ENCODE measurements at places on chromosomes 1 and 21.

DNA sequence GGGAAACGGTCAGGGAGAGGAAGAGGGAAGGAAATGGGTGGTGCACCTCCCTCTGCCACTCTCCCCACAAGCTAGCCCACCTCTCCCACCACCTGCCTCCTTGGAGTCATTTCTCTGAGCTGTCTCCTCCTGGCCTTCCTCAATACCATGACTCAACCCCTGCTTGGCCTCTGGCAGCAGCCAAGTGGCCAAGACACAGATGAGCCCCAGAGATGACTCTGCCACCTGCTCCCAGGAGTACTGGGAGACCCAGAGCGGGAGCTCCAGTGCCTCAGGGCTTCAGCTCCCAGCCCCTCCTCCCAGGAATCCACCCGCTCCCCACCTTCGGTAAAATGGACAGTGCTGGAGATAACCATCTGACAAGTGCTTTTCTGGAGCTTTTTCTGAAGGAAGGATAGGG is 2.6 kb downstream of the S100A16 start:
- no peak for DNase-seq

GRCh38 chr1:2431103-2431502 is 18.7 kb upstream of the PEX10 start:
- no peak for DNase-seq

GRCh38 chr1:176444286-176444685 is 18.7 kb upstream of the PAPPA2 start:
- no peak for DNase-seq

DNA sequence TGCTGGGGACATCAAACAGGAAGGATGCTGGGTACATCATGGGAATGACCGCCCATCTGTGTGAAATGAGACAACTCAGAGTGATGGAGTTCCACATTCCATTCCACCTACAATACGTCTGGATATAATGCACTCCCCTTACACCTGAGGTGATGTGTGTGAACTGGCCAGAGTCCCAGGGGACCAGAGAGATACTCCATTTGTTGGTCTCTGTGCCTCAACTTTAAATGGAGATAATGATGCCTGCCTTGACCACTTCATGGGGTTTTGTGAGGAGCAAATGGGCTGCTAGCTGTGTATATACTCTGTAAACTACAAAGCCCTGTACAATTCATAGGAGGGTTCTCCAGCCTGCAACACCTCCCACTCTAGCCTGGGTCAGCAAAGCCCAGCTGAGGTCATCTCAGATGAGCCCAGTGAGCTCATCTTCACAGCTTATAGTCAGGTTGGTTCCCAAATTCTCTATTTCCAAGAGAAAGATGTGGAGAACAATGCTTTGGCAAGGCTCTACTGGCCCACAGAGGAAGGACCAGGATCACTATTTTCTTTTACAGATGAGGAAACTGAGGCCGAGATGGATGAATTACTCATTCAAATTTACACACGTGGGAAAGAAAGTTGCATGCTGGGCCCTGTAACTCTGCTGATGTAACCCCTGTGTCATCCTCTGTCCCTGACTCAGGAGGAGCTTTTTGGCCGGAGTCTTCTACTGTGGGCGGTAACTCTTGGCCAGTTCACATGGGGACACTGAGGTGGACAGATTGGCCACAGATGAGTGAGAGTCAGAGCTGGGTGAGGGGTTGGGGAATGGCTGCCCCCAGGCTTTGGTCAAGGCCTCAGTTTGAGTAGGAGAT is 105.6 kb upstream of the GCLM start:
- DNase-seq: no peak

DNA sequence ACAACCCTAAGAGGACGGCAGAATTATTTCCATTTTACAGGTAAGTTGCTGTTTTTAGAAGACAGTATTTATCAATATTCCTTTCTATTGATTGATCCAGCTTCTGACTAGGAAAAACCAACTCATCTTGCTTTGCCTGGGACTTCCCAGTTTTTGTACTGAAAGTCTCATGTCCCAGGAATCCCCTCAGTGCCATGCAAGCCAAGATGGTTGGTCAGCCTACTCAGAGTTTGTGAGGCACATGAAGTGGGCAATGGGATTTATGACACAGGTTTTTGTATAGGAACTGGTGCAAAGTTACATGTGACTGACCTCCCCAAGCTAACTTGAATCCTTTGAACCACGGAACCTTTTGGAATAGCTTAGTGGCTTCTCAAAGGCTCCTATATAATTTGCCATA is 45.5 kb downstream of the GNG12 start:
- no peak for DNase-seq

DNA sequence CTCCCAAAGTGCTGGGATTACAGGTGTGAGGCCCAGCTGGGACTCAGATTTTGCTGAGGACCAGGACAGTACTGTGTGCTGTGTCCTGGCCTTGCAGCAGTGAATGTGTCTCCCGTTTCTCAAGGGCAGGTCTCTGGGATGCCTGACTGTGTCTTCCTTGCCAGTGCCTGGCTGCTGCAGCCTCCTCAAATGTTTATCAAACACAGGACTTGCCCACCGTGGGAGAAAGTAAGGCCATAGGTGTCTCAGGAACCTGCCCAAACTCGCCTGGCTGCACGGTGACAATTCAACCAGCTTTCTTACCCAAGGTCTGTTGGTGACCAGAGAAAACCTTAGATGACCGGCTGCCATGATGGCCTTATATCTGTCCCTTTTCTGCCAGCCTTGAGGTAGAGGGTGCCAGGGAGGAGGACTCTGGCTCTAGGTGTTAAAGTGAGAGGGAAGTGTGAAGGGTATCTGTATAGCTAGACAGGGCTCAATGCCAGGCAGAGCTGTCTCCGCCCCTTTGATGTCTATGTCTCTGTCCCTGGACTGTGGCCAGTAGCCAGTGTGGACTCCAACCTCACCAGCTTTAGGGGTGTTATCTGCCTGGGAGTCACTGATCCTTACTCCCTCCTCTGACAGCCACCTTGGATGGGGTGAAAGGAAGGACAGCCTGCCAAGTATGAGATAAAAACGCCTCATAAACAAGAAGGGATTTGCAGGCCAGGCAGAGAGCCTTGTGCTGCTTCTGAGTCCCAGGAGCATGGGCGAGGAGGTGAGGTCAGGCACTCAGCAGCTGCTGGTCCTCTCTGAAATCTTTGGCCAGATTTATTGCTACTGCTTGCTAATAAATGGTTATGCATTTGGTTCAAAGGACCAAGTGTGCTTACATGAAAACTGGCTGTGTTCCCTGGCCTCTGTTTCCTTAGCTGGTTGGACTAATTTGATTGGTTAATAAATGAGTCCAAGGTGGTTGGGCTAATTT is 22.3 kb downstream of the IL6R start:
- peak; percentile 61 for DNase-seq

DNA sequence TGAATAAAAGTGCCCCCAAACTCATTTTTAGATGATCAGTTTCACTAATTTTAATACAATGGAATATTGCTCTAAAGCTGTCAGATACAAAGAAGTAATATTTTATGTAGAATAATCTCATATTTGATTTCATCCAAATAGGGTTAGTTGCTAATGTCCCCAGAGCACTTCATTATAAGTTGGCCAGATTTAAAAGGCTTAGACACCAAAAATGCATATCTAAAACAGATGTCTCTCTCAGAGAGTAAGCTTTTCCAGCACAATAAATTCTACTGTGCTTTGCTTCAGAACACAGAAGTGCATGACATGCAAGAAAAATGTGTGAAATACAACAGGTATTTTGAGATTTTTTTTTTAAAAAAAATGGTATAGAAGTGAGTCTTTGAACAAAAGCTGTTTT is 194.2 kb downstream of the LRRIQ3 start:
- no peak for DNase-seq

GRCh38 chr1:154158307-154159125 is 3.6 kb upstream of the NUP210L start:
- no peak for DNase-seq

DNA sequence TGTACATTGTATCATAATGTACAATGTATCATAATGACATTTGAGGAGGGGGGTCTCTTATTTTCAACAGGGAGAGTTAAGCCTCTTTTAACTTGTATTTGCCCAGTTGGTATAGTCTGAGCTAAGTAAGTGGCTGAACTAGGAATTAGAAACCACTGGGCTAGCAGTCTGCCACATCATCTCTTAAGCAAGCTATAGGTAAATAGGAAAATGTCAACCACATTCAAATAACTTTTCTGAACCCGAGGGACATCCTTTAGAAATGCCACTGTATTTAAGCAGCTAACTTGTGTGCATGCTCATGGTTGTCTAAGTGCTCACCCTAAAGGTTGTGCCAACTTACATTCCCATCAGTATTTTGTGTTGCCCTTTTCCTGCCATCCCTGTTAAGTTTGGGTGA is 35.5 kb upstream of the ASB17 start:
- DNase-seq: no peak

DNA sequence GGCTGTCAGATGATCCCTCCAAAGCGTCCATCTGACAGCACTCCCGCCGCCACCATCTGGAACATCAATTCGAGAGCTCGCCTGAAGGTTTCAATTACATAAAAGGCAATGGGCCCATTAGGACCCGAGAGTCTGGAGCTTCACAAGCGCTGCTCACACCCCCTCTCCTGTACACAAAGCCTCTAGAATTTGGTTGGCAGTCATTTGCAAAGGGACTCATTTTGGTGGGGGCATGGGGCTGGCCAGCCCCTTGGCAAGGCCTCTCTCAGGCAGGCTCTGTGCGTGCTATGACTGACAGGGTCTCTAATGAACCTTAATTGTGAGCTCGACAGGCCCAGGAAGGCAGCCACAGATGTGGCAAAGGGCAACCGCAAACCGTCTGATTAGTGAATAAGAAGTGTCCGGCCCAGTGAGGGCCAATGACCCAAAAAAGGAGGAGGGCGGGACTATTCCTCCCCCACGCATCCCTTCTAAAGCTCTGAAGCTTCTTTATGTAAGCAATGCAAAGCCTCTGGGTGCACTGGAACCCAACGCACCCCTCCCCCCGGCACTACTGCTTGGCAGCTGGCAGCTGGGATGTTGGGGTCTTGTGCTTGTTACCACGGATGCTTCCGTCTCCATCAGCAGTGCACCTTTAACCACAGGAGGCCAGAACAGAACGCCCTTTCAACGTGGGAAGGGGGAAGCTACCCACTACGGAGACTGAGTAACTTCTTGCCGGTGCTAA is 79.4 kb downstream of the CAPZB start:
- DNase-seq: no peak

- DNase-seq: no peak
These were observed 22.2 kb upstream of the SPATA6 start for GRCh38 chr1:48493970-48494769.

DNA sequence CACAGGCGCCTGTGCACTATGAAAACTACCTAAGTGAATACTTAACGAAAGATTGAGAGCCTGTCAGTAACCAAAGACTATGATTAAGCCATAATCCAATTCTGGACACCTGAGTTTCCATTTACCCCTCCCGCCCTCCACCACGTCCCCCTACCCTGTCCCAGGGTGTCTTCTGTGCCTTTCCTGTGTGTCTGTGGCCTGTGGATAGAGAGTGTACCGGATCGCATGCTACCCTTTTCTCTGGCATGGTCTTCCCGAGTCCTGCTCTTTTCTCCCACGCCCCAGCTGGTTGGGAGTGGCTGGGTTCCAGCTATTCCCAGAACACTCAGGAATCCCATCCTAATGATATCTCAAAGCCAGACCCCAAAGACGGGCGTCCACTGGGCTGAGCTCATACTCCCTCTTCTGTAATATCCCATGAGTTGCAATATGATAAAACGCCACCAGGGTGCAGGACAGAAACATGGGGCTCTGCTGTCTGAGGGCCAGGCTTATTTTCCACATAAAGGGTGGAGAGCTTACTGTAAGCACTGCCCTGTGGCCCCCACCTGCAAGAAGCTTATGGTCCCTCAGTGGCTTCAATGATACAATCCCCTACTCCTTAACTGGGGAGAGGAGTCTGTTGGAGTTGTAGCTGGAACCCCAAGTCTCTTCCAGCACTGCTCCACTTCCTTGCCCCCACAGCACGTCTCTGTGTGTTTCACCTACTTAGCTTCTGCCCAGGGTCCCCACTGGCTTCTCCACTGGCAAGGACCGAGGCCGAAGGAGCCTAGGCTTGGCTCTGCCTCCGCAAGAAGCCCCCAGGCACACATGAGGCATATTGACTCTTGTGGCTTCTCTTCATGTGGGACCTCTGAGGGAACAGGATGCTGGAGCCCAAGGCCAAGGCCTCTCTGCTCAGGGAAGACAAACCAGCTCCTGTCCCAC is 17.6 kb upstream of the ALX3 start:
- DNase-seq: peak; percentile 3
